AG09319 (cell line): ENCODE measurements at places on chromosomes 6 and 20.

GRCh38 chr6:165478581-165478980 lies 169.2 kb upstream of the C6orf118 start:
- no peak for DNase-seq

- no peak for DNase-seq
Measured at GRCh38 chr20:4089756-4090487, 74.6 kb upstream of the RNF24 start.

GRCh38 chr6:33126101-33126714 lies 50.4 kb downstream of the HLA-DPB1 start:
- no peak for DNase-seq

DNA sequence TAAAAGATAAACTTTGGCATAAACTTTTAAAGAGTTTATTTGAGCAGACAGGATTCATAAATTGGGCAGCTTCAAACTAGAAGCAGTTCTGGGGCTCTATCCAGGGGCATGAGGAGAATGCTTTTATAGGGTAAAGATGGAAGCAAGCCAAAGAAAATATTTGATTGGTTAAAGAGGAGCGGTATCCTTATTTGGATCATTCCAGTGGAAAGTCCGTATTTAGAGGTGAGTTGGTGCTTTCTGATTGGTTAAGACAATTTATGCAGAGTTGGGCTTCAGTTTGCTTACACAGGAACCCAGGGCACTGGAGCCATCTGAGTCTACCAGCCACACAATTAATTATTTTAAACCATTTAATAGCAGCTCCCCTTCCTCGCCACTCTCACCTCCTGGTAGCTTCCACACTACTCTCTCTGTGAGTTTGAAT lies 37.9 kb upstream of the RNF217 start:
- no peak for DNase-seq

DNA sequence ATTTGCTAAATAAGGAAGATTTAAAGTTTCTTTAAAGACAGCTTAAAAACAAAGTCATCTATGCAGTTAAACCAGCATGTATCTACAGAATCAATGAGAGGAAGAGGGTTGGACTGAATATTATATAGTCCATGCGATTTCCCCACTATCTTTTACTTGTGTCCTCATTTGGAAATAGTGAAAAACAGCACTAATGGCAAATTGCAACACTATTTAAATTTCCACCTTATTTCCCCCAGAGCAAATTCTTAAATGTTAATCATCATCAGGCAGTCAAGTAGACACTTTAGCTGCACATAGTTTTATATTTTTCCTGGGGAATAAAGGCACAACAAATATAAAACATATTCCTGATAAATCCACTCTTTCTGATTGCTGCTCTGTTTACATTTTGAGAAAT lies 114.6 kb downstream of the LCA5 start:
- DNase-seq, result no peak

DNA sequence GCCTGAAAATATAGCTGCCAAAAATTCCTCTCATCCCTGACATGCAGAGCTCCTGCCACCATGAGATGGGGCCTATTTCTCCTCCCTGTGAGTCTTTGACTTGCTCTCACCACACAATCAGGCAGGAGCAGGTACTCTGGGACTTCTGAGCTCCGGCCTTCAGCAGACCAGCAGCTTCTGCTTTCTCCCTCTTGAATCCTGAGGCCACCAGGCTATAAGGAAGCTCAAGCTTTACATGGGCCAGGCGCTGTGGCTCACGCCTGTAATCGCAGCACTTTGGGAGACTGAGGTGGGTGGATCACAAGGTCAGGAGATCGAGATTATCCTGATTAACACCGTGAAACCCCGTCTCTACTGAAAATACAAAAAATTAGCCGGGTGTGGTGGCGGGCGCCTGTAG lies 238.7 kb upstream of the RREB1 start:
- no peak for DNase-seq
